SK-N-SH treated with all-trans-retinoic acid at 6 μM for 48 hours (cell line): ENCODE measurements at places on chromosomes 13 and 19.
A peak's percentile ranks its signal among the peaks of the same experiment; 100 is the strongest.

GRCh38 chr13:79548902-79549301 is 67.9 kb downstream of the NDFIP2 start:
- ATAC-seq, result peak; percentile 85

DNA sequence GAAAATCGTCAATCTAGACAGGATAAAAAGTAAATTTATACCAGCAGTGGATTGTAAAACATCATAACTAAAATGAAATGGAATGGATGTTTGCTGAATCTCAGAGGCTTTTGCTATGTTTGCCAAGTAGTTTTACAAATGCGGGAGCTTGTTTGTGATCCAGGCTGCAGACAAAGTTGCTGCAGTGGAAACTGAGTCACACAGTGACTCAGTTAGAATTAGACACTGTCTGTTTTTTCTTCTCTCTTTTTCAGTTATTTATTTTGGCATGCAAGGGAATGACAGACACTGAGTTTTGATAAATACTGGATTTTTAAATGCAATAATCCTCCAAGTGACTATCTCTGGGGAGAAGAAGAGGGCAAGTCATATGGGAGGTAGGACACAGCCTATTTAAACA is 4.6 kb upstream of the PNMA8A start:
- ATAC-seq, result no peak

- ATAC-seq, result peak; percentile 35
Observed at GRCh38 chr13:39773833-39774232, 118.4 kb downstream of the COG6 start.

DNA sequence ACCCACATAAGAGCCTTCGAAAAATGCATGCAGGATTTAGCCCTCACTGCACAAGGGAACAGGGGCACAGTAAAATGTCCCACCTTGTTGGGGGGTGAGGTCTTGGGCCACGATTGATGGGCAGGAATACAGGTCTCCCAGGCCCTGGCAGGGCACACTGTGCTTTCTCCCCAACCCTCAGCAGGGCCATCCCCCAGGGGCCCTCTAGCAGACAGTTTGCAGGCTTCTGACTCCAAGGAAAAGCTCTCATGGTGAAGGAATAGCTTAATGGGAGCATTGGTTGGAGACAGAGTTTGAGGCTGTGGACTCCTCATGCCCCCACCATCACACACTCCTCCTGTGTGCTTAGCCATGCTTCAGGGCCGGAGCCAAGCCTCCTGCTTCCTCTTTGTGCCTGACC is 484.6 kb downstream of the ZNF536 start:
- ATAC-seq, result no peak

- ATAC-seq, result peak; percentile 79
Observed at GRCh38 chr13:75771818-75772217, 135.7 kb downstream of the LMO7 start.

- ATAC-seq, result no peak
Observed at GRCh38 chr13:63463782-63464610, 2048.3 kb upstream of the PCDH20 start.

DNA sequence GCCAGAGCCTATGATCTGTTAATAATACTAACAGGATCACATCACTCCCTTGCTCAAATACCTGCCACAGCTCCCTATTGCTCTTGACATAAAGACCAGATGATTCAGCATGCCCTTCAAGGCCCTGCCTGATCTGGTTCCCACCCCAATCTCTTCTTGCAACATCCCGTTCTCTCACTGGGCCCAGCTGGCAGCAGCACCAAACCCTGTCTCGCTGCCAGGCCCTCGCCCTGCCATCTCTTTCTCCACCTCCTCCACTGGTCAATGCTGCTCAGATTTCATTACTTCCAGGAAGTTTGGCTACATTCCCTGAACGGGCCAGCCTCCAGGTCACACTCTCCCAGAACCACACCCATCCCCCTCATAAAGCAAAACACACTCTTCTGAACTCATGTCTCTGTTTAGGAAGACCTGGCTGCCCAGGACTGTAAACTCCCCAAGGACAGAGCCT is 8.6 kb upstream of the BCAT2 start:
- peak; percentile 86 for ATAC-seq

DNA sequence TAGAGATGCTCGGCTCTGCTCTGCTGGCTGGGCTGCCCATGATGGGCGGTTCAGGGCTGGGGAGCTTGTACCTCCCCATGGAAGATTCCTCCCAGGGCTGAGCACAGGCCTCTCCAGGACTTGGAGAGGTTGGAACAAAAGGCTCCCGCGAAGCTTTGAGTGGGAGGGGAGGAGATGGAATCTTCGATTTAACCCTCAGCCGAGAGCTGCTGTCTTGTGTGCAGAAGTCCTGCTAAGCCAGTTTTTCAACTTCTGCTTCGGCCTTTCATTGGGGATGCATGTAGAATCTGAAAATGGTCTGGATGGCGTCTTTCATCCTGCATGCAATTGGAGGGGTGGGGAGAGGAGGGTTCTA is 163.3 kb downstream of the KDM4B start:
- ATAC-seq, result no peak

DNA sequence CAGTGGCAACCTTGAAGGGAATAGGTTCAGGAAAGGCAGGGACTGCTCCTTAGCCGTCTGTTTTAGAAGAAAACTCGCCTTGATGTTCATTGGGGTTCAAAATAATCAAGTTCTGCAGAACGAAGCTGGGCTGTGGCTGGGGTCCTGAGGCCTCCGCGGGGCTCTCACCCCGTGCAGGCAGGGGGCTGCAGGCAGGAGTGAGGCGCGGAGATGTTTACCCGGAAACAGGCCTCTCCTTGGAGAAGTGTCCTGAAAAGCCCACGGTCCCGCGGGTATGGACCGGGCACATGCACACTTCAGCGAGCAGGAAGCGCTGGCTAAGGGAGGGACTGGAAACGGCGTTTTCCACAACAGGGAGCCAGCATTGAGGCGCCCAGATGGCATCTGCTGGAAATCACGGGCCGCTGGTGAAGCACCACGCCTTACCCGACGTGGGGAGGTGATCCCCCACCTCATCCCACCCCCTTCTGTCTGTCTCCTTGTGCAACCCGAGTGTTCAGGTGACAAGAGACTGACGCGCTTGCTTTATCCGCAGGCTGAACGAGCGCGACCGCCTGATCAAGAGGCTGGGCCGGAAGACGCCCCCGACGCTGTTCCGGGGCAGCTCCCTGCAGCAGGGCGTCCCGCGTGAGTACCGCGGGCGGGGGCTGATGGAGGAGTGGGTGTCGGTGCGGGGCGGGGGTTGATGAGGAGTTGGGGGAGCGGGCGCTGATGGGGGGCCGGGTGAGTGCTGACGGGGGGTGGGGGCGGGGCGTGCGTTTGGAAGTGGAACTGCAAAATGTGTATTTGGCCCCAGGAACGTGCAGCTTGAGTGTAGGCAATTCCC is 39.6 kb downstream of the SHISA2 start:
- ATAC-seq, result no peak

DNA sequence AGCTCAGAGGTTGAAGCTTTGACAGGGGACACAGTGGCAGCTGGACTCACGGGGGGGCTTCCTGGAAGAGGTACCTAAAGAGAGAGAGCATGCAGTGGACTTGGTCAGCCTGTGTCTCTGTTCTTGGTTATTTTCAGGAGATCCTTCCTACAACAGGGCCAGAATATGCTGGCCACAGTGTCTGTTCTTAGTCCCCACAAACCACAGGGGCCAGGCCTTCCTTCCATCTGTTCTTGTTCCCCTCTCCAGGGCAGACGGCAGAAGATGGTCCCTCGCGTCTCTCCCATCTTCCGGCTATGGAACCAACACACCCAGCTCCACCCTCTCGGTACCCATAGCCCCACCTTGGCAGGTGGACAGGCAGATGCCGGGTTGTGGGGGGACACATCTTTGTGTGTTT is 24.8 kb downstream of the MAST3 start:
- no peak for ATAC-seq

DNA sequence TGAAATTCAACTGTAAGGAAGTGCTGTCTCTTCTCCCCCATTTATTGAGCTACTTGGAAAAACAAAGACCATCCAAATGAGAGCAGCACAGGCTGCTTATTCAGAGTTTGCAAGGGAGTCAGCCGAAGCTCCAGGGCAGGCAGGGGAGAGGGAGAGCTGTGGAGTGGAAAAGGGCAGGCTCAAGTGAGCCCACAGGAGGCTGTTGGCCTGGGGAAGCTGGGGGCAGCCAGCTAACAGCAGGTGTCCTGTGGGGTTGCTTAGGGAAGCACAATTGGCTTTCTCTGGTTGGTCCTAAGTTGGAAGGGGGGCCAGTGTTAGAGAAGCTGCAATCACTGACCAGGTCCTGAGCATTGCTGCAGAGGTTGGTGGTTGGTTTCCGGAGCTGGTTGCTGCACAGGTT is 23.9 kb downstream of the SLC25A42 start:
- ATAC-seq, result no peak; the same call in 2 of the 3 replicates

- ATAC-seq, result no peak
Observed at GRCh38 chr13:78786459-78786858, 127.5 kb upstream of the OBI1 start.

GRCh38 chr13:20057214-20057613 is 98.7 kb downstream of the ZMYM2 start:
- ATAC-seq, result no peak

- ATAC-seq, result no peak
Observed at GRCh38 chr19:11736696-11737095, 2.0 kb downstream of the ZNF823 start.

GRCh38 chr19:31503211-31503610 is 154.0 kb upstream of the TSHZ3 start:
- ATAC-seq, result no peak

- peak; percentile 69 for ATAC-seq
Observed at GRCh38 chr13:109840201-109840892, 54.0 kb upstream of the IRS2 start.

- peak; percentile 75 for ATAC-seq
Observed at GRCh38 chr13:114212158-114212495, 22.6 kb upstream of the CDC16 start.

DNA sequence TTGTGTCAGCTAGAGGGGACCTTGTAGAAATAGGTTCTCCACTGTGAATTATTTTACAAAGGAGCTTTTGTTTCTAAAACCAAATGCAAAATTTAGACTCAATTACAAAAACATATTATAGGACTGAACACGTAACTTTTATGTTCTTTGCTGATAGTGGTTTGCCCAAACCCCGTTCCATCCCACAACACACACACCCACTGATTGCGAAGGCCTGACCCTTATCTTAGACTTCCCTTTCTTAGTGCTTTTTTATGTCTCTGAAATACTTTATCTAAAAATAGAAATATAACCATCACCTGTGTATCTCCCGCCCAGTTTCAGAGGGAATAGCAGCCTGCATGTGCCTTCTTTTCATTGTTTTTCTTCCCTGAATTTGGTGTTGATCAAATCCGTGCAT is 13.0 kb downstream of the CCNA1 start:
- ATAC-seq, result no peak

DNA sequence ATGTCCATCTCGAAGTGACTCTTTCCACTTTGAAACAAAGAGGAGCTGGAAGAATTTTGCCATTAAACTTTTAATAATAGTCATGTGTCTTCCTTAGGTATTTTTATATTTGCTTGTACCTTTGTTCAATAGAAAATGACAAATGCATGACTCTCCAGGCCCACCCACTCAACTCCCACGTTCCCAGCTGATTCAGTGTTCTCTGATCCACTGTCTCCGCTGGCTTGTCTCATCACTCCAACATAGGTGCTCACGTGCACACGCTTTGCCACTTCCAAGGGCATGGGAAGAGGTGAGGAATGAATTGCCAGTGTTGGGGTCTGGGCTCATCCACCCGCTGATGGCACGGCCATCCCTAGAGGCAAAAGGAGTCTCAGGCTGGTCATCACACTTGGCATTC is 24.5 kb downstream of the RASL11A start:
- no peak for ATAC-seq

GRCh38 chr19:19817357-19817756 is 4.2 kb downstream of the ZNF506 start:
- no peak for ATAC-seq

DNA sequence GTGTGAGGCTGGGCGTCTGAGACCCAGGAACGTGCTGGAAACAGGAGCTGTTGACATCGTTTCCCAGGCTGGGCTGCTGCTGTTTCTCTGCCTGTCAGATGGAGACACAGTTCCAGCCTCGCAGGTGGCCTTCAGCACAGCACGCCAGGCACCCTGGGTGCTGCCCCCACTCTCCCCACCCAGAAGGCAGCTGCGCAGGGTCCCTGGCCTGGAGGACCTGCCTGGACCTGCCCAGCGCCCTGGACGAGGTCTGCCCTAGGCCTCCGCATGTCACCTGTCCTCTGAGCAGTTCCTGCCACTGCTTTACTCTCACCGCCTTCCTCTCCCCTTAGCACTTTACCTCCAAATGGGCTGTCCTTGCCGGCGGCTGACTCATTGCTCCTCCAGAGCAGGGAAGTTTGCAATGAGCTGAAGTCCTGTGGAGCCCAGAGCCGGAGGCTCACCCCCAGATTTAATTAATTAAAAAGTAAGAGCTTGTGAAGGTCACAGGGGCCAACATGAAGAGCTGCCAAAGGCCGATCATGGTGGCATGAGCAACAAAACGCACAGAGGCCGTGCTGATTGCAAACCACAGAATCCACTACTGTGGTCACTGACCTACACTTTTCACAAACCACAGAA is 32.2 kb downstream of the C13orf46 start:
- ATAC-seq, result 0 out of 3 replicates have a peak, but pooled peaks have one; percentile 18

DNA sequence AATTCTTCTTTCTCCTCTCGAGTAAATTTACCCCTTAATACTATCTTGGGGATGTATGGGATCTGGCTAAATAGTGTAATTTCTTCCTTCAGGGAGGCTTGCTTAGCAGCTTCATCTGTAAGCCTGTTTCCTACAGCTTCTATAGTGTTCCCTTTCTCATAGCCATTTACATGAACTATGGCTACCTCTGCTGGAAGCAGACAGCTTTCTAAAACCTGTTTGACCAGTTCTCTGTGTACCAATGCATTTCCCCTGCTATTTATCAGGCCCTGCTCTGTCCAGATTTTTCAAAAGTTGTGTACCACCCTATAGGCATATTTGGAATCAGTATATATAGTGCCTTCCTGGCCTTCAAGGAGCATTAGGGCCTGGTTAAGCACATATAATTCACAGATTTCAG is 113.6 kb upstream of the PCDH9 start:
- no peak for ATAC-seq

DNA sequence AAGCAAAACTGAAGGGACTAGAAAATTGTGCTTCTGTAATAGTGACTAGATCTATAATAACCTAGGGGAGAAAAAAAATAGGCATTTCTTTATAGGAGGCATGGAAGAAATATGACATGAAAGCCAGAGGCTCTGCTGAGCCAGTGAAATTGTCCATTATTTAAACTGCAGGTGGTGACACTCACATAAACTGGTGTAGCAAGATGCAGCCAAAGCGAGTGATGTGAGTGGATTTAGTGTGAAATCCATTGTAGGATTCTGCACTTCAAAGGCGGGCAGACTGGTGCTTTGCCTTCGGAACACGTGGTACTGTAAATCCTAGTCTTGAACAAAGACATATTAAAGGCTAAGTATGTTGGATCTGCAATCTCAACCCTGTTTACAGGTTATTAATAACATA is 361.9 kb downstream of the TBC1D4 start:
- no peak for ATAC-seq

GRCh38 chr13:45339867-45340266 is 1.1 kb downstream of the TPT1 start:
- no peak for ATAC-seq

- ATAC-seq, result no peak
Observed at GRCh38 chr19:42089772-42090171, 13.8 kb downstream of the ZNF574 start.

- no peak for ATAC-seq
Observed at GRCh38 chr19:2528675-2529101, 52.8 kb downstream of the GADD45B start.
